NCI-H345 (cell line): ENCODE measurements at places on chromosomes 1 and 21.
A peak's percentile ranks its signal among the peaks of the same experiment; 100 is the strongest.

- no peak for DNase-seq
These were observed 121.3 kb downstream of the TNNI3K start for GRCh38 chr1:74356493-74356892.

- DNase-seq: no peak
These were observed 8.7 kb upstream of the C2CD2 start for GRCh38 chr21:41962425-41962966.

GRCh38 chr21:44653123-44653522, 1.3 kb downstream of the KRTAP12-4 start:
- peak; percentile 29 for DNase-seq

GRCh38 chr1:65948609-65949229, 156.0 kb downstream of the PDE4B start:
- no peak for DNase-seq

DNA sequence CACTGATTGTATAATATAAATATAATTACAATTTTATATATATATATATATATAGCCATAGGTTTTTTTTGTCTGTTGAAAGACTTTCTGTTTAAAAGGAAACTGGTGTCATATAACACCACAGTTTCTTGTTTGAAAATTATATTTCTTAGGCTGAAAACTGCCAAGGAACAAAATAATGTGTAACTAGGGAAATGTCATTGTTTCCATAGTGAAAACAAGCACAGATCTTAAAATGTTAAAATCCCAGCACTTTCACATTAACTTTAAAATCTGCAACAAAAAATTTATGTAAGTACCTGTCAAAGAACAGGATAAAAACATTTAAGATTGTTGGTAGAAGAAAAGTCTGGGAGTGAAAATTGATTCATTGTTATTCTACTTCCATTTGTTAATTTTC, 104.2 kb downstream of the ATP6V1G3 start:
- DNase-seq: no peak
